ENCODE measurements at places on chromosomes 1 and 21.
A peak's percentile ranks its signal among the peaks of the same experiment; 100 is the strongest.

DNA sequence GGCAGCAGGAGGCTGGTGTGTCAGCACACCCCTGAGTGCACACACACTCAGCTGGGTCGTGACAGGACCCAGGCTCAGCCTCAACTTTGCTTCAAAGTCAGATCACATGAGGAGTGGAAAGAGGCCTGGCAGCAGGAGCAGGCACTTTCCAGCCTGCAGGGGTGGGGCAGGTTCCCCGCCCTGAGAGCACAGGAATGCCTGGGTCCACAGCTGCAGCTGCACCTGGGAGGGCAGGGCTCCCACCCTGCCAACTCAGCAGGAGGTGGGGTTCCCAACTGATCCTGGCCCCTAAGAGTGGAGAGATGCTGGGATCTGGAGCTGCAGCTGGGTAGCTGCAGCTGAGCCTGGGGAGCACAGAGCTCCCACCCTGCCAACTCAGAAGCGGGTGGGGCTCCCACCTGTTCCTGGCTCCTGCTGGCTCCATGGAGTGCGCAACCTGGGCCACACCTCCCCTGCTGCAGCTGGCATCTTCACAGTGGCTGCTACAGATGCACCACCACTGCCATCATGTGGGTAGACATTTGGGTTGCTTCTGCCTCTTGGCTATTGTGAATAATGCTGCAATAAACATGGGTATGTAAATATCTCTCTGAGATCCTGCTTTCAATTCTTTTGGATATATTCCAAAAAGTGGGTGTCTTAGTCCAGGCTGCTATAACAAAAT, 415.4 kb downstream of the TTLL7 start:
- peak; percentile 73 for DNase-seq

DNA sequence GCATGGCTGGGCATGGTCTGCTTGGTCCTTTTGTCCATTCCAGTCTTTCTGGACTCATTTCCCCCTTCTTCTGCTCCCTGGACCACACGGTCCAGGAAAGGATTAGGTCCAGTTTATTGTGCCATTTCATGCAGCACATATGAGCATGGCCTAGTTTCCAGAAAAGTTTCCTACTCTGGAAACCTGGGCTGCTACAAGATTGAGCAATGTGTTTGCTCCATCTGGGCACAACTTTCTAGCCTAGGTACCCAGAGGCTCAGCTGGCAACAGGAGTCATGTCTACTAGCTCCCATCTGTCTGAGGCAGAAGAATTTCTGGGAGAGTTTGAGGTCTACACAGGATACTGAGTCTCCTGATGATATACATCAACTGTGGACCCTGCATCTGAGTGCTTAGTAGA, 14.8 kb downstream of the FMOD start:
- no peak for DNase-seq

DNA sequence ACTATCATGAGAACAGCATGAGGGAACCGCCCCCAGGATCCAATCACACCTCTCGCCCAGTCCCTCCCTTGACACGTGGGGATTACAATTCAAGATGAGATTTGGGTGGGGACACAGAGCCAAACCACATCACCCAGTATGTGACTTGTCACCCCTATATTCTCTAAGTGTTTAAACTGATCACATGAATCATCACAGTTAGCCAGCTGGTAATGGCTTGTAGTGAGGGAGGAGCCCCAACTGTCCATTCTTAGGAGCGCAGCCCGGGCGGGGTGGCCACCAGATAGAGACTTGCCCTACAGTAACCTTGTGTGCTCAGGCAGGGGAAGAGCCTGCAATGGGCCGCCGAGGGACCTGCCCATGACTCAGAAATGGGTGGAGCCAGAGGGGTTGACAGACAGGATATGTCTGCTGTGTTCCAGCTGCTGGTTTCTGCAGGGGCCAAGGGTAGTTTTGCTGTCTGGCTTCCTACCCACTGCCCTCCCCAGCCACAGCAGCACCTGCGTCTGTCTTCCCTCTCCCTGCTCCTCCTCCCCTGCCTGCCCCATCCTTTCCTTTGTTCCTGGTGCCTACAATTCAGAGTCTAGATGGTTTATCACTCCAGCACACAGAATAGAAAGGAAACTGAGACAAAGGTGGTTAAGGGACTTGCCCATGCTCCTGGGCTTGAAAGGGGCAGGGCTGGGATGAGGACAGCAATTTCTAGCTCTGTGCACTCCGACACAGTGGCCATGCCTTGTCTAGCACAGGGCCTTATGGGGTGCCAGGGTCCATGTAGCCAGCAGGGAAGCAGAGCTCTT, 9.2 kb downstream of the ABCG1 start:
- DNase-seq: peak; percentile 94

DNA sequence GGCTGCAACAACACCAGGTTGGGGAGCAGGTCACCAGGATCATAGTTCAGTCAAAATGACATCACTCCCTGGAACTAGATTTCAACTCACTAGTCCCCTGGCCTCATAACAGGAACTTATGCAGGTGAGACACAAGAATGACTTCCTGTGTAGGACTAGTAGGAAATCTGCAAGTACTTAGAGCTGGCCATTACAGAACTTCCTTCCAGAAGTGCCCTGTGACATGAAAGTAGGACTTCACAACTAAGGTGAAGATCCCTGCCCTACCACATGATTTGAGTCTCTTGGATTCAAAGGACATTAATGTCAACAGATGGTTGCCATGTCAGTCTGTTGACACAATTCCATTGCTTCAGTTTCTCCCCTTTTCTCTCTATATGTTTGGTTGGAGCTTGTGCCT, 223.1 kb downstream of the RPS6KC1 start:
- peak; percentile 52 for DNase-seq

DNA sequence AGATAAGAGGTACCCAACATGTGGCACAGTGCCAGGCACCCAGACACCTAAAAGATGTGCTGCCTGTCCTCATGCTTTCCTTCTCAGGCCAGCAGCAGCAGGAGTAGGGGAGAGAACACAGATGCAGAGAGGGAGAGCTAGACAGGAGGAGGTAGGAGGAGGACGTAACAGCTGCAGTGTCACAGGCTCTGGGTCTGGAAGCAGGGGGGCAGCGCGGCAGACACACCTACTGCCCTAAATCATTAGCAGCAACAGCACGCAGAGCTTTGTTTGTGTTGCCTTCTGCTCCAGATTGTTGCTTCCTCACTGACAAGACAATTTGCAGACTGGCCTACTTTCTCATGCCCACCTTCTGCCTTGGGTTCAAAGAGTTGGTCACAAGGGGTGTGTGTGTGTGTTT, 196.7 kb upstream of the DAB1 start:
- DNase-seq: no peak

- DNase-seq: peak; percentile 19
Measured at GRCh38 chr1:179217943-179218507, 11.5 kb downstream of the ABL2 start.

GRCh38 chr1:147812799-147813198, 52.4 kb upstream of the GJA5 start:
- no peak for DNase-seq

DNA sequence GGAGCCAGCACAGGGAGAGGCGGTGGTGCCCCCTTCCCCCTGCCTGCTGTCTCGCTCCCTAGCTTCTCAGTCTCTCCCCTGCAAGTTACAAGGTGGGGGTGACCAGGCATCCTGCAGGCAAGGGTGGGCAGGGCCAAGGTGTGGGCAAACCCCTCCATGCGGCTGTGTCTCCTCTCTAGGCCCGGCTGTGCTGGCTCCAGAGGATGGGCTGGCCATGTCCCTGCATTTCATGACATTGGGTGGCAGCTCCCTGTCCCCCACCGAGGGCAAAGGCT, 14.6 kb downstream of the NTRK1 start:
- DNase-seq: no peak

- peak; percentile 36 for DNase-seq
Measured at GRCh38 chr1:42949312-42950115, 9.2 kb downstream of the SLC2A1 start.

GRCh38 chr1:40622936-40623629, 42.4 kb downstream of the RIMS3 start:
- no peak for DNase-seq

GRCh38 chr21:38688068-38688467, 117.7 kb upstream of the ETS2 start:
- peak; percentile 79 for DNase-seq

GRCh38 chr1:25356441-25356840, 18.3 kb downstream of the TMEM50A start:
- DNase-seq: no peak

GRCh38 chr1:203592730-203593129, 33.9 kb upstream of the ATP2B4 start:
- no peak for DNase-seq

GRCh38 chr1:6093611-6094010, 47.9 kb downstream of the KCNAB2 start:
- no peak for DNase-seq

DNA sequence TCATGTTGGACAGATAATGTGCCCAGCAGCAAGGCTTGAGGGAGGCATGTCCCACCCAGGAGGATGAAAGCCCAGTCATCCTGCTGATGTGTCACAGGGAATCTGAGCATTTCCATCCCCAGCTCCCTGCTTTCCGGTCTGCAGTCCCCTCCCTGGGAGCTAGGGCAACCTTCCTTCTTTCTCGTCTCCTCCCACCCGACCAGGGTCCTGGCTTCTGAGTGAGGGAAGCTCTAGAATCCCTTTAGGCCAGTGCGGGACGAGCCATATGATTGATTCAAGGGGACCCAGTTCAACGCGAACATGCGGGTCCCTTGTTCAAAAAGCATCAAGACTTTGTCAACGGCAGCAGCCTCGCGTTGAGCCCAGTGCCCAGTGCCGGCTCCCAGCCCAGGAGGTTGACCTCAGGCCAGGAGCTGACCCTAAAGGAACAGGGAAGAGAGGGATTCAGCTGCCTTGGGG, 96.7 kb upstream of the TMPRSS2 start:
- no peak for DNase-seq

DNA sequence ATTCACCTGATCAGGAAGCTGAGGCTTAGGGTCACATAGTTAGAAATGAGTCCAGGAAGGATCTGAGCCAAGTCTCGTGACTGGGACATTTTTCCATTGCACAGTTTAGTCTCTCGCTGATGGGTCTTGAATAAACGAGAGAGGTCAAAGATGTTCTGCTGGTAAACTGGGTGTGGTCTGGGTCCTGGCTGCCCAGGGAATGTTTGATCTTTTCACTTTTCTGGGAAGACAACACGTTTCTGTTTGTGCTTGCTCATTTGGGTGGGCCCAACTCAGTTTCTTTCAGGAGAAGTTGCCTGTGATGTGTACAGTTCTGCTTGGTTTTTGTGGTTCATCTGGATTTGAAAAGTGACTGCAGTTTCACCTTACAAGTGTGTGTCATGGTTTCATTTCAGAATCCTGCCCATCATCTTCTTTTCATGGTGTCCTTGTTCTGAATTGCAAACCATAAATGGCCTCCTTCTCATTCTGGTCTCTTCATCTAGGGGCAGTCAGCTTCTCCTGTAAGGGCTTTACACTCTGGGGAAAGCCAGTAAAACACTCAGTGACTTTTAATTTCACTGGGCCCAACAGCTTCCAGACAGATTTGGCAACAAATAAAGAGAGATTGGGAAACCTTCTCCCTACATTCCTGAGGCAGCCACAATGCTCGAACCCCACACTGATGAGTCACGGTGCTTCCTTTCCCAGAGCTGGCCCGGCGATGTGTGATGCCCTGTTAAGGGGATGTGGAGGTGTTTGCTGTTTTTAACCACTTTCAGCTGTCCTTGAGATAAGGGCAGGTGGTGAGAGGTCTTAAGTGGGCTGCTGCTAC, 7.2 kb upstream of the TACSTD2 start:
- peak; percentile 66 for DNase-seq

DNA sequence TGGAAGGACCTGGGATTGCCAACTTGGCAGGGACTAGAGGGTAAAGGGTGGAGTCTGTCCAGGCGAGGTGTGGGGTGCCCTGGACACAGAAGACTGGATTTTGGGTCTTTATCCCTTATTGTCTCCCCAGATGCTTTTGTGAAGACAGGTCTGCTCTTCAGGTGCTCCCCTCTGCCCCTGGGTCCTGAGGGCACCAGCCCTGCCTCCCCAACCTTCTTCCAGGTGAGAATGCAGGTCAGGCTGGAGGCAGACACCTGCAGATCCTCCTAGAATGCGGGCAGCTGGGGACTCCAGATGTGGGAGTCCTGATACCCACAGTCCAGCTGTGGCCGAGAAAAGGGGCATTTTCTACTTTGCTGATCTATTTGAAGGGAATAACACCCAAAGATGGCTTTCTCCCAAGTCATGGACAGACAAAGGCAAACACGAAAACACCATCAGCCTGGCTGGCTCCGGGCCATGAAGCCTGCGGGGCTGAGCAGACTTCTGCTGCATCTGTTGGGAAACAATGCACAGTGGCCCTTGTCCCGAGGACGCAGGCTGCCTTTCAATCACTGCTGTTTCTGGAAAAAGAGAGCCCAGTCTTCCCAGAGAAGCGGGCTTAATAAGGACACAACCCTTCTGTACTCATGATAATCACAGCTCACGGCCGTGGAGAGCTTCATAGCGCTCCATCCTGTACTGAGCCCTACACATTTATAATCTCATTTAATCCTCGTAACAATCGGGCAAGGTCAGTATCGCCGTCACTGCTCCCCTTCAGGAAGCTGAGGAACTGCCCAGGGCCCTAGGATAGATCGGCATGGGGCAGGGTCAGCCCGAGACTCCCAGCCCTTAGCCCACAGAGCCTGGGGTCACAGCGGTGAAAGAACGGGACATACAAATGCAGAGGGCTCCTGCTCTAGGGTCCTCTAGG, 62.0 kb upstream of the ABCG1 start:
- no peak for DNase-seq

DNA sequence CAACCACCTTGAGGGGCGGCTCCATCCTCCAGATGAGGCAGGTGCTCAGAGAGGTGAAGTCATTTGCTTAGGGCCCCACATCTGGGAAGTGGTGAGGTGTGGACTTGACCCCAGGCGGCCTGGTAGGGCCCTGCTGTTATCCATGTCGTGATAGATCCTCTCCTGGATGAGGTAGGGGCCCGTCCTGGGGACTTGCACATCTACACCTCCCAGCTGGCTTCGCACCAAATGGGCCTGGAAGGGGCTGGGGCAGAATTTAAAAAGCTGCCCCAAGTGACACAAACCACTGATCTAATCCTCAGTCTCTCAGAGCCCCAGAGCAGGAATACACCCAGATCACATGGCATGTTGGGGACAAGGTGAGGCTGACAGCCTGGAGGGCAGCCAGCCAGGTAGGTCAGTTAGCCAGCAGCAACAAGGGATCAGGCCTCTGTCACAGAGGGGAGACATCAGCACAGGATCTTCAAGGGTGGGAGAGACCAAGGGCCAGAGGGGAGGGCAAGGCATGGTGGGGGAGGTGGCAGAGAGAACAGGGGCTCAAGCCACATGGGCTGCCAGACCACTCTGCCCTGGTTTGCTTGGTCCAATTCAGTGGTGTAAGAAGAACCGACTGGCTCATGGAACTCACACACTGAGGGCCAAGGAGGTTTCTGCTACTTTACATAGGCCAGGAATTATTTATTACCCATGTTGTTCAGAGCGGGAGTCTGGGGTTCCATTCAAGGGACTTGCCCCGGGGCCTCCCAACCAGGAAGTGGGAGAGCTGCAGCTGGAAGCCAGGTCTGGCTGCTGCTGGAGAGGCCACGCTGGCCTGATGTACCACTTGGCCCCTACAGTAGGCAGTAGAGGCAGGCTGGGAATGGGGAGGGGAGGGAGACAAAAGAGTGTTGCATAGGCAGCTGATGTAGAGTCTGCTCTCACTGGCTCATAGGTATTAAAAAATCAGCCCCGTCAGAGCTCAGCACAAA, 12.1 kb downstream of the LRP8 start:
- DNase-seq: peak; percentile 38

- DNase-seq: no peak
Measured at GRCh38 chr1:161242313-161242712, 4.3 kb upstream of the NR1I3 start.

Data from DMS53 (cell line).